ENCODE measurements at places on chromosomes 2 and 18. TPM values are rescaled to one million over a fixed set of nuclear protein-coding genes. Genes with fewer than 3 reads are reported as not detected.

Gene ST8SIA5
- under 0.01 TPM for total RNA-seq

Gene IL1RL2
- 0.13 TPM for total RNA-seq

Gene STPG4
- under 0.01 TPM for total RNA-seq

Gene SP5
- not detected for total RNA-seq

Gene GDF7
- 17.2 TPM for total RNA-seq

Gene CROCC2
- total RNA-seq, result not detected

Gene STARD6
- 0.13 TPM for total RNA-seq

Gene CCDC102B
- 34.0 TPM for total RNA-seq

DNA sequence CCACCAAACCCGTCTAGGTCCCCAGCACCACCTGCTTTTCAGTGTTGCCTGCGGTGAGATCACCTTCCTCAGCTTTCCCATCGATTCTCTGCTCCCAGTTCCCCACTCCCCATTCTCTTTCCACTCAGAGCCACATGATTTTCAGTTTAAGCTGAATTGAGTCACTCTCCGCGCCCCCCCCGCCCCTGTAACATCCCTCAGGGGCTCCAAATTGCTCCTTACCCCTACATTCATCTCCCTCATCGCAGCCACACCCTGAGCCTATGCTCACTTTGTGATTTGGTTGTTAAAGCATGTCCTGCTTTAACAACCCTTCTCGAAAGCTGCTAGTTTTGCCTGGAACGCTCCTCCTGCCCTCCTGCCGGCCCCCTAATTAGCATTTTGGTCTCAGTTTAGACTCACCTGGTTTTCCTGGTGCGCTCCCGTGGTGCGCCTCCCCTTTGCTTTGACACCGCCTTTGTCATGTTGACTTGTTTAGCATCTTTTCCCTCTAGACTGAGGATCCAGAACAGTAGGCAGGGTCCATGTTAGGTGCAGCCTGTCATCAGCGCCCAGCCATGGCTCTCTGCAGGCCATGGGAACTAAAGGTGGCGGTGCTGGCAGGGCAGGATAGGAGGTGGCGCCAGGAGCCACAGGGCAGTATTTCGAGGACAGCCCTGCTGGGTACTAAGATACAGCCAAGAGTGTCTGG lies 60.8 kb downstream of the ST3GAL5 start:
- DNase-seq, result no peak

DNA sequence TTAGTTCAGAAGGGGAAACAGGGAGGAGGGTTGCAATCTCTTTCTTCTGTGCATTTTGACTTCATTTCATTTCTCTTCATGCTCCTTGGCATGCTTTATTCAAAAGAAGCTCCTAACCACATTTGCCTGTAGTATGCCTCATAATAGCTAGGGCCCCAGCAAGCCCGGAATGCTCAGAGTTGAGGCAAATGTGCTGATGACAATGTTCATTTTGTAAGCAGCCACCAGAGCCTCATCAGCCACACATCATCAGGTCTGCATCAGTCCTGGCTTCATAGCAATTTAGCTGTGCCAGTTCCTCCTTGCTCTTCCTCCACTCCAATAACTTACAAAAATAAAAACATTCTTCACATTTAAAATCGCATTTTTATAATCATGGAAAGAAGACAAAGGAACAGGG lies 65.4 kb upstream of the MMADHC start:
- DNase-seq, result no peak

- DNase-seq, result no peak
These were observed 54.2 kb downstream of the CERS6 start for GRCh38 chr2:168510125-168510756.

GRCh38 chr18:58599106-58599505 lies 29.8 kb downstream of the ALPK2 start:
- no peak for DNase-seq

DNA sequence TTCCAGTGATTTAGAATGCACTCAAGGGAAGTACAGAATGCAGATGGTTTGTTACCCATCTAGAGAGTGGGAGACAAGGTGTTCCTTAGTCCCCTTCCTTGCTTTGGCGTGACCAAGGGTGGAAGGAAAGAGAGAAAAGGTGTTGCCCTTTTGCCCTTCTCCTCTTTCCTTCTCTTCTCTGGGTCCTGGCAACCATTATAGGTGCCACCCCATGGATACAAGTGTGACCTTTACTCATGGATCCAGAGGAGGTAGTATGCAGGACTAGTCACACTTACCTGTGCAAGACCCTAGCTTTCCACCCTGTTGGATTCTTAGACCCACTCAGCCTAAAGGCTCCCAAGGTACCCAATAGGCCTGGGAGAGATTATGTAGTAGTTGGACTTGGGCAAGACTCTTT lies 11.6 kb upstream of the RBFA start:
- DNase-seq, result peak; percentile 45

GRCh38 chr2:179233626-179234430 lies 30.8 kb downstream of the SESTD1 start:
- no peak for DNase-seq

- DNase-seq, result no peak
These were observed 43.3 kb upstream of the AAK1 start for GRCh38 chr2:69686813-69687212.

DNA sequence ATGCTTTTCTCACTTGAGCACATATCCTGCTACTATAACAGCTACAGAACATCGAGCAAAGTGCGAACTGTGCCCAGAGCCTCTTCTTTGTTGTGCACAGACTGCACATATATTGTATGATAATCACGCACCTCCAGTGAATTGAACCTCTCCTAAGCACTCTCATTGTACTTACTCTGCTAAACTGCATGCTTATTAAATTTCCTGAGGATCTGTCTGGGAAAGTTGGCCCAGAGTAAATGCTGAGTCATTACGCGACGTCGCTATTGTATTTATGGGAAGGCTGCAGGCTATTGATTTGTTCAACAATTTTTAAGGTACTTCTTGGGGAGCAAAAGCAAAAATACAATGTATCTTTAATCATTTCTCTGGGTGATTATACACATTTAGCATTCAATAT lies 399.6 kb upstream of the DSEL start:
- DNase-seq, result no peak

DNA sequence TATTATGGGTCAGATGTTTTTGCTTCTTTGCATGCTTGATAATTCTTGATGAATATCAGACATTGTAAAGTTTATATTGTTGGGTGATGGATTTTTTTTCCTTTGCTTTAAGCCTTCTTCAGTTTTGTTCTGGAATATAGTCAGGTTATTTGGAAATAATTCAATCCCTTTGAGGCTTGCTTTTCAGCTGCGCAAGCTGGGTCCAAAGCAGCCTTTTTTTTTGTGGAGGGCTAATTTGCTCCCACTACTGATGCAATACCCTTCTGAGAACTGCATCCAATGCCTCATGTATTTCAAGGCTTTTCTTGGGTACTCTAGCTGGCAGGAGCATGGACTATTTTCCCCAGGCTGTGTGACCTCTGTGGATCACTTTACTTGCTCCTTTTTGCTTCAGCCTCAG lies 245.9 kb downstream of the AGPS start:
- no peak for DNase-seq

GRCh38 chr2:55120634-55121359 lies 70.5 kb upstream of the RTN4 start:
- no peak for DNase-seq

GRCh38 chr18:56835331-56835730 lies 184.2 kb downstream of the WDR7 start:
- no peak for DNase-seq

DNA sequence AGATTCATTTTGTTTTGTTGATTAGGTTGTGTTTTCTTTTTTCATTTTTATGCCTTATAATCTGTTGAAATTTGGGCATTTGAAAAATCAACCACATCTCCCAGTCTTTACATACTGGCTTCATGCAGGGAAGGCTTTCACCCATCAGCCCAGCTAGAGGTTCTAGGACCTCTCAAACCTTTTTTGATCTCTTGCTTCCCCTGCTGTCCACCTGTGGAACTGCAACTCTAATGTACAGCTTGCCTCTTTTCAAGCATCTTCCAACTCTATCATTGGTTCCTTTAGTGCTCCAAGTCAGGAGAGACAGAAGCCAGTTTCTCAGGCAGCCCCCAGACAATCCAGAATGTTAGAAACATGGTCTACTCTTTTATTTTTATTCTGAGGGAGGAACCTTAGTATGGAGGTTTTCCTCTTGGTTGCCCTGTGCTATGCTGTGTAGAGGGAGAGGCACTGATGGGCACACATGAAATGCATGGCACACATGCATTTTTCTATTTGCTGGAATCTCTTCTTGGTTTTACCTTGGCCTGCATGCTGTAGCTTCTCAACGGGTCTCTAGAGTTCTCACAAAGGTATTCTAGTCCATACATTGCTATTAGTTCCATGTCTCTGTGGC lies 107.2 kb upstream of the L3MBTL4 start:
- peak; percentile 43 for DNase-seq

- no peak for DNase-seq
These were observed 449.9 kb downstream of the LRATD1 start for GRCh38 chr2:15082105-15083058.

- no peak for DNase-seq
These were observed 14.2 kb downstream of the TNFRSF11A start for GRCh38 chr18:62339106-62339988.

DNA sequence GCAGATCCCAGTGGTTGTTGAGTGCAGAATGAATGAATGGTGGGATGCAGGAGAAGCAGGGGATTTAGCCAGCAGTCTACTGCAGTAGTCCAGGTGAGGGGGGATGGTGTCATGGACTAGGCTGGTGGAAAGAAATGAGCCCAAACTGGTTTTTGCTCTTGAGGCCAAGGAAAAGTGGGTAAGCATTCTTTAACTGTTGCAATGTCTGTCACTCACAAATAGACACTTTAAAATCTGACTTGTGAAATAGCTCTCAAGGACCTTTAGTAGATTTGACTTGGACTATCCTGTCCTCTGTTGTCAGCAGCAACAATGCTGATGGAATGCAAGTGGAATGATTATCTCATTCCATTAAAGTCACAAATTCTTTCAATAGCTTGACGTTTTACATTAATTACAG lies 37.5 kb upstream of the STK17B start:
- DNase-seq, result no peak

- peak; percentile 60 for DNase-seq
These were observed 38.1 kb upstream of the STAT1 start for GRCh38 chr2:191051825-191052778.

DNA sequence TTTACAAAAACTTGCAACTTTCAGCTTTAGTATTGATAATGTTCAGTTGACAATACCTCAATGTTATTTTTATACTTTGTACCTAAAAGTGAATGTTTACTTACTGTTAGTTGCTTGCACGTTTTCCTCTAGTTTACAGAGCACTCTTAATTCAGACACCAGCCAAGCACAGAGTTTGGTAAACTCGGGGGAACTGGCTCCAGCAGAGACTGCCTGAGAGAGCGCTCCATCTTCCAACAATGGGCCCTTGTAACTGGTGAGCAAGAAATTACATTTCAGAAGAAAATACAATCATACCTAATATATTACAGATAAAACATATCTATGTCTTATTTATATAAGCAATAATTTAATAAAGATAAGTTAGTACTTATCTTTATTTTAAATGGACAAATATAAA lies 3.7 kb downstream of the FAM98A start:
- DNase-seq, result no peak

GRCh38 chr2:102256874-102257462 lies 54.4 kb upstream of the IL1RL1 start:
- DNase-seq, result no peak

- DNase-seq, result peak; percentile 67
These were observed 203.3 kb downstream of the TCF4 start for GRCh38 chr18:55384551-55385275.

GRCh38 chr18:57961876-57962505 lies 82.0 kb upstream of the NEDD4L start:
- DNase-seq, result no peak

- peak; percentile 86 for DNase-seq
These were observed at the start of gene NEURL3 for GRCh38 chr2:96505231-96505889. NEURL3 (minus strand) TSS chr2:96505357; CDS start chr2:96505286, 71 bp downstream.

GRCh38 chr2:226407135-226407534 lies 392.5 kb downstream of the IRS1 start:
- no peak for DNase-seq

GRCh38 chr2:66667301-66667700 lies 232.4 kb downstream of the MEIS1 start:
- no peak for DNase-seq

DNA sequence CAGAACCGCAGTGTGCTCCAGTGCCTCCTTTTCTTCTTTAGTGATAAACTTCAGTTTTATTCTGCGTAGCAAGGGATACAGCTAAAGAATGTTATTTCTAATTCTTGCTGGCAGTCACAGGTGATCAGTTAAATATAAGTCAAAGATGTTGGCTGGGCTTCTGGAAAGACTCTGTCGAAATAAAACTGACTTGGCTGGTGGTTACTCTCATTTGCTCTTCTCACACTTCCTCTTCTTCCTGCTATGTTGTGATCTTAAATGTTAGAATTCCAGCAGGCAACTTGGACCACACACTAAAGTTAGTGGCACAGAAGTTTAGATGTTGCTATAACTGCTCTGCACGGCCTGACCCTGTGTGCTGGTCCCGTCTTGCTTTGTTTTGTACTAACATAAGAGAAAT lies 278.6 kb downstream of the CDH19 start:
- DNase-seq, result no peak

DNA sequence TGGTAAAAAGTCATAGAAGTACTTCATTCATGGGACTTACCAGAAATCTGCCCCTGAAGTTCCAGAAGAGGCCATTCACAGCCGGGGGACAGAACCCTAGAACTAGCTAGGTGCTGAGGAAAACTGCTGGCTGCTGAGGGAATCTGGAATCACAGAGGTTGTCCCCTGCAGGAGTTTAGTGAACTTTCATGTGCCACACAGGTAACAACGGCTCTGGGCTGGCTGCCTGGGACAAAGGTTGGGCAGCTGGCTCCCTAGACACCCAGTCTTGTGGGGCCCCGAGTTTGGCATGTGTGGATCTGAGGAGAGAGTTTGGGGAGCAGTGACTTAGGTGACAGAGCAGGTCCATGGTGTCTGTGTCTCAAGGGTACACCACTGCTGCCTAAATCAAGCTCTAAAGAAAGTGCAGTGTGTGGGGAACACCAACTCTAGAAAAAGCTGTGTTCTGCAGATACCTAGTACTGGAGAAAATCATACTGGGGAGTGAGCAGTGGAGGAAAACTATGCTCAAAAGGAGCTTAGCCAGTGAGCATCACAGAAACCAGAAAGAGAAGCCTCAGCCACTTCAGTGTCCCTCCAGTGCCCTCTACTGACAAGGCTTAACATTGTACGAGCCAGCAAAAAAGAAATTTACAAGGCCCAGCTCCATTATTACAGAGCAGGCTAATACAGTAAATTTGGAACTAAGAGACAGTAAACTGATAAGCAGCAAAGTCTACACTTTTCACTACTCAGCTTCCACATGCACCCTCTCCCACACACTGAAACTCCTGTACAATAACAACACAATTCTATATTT lies 15.2 kb downstream of the GALNT3 start:
- peak; percentile 12 for DNase-seq

GRCh38 chr18:31099450-31100230 lies 2.6 kb downstream of the DSC2 start:
- no peak for DNase-seq
